ENCODE measurements at places on chromosomes 16 and 17.
A peak's percentile ranks its signal among the peaks of the same experiment; 100 is the strongest.

DNA sequence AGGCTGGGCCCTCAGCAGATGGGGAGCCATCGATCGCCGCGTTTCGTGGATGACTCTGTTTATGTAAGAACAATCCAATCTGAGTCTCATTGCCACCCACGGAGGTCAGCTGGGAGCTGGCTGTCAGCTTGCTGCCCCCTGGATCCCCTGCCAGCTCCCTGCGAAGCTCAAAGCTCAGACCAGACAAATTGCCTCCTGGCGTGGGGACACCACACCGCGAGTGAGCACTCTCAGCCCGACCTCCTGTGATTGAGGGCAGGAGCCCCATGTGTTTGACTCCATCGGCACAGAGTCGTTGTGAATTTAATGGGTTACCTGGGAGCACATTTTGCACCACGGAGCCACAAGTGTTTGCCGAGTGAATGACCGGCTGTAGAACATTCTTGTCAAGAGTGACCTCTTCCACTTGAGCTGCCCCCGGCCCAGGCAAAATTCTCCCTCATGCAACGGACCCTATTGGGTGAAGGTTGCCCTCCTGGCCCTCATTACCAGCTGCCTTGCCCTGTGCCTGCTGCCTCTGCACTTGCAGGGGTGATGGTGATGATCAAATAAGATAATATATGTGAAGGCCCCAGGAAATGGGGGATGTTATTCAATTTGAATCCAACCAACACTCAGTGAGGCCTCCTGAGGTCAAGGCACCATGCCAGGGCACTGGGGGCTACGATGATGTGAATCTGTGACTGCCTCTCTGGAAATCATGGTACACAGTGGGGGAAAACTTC lies 7.6 kb upstream of the GFAP start:
- DNase-seq = no peak

DNA sequence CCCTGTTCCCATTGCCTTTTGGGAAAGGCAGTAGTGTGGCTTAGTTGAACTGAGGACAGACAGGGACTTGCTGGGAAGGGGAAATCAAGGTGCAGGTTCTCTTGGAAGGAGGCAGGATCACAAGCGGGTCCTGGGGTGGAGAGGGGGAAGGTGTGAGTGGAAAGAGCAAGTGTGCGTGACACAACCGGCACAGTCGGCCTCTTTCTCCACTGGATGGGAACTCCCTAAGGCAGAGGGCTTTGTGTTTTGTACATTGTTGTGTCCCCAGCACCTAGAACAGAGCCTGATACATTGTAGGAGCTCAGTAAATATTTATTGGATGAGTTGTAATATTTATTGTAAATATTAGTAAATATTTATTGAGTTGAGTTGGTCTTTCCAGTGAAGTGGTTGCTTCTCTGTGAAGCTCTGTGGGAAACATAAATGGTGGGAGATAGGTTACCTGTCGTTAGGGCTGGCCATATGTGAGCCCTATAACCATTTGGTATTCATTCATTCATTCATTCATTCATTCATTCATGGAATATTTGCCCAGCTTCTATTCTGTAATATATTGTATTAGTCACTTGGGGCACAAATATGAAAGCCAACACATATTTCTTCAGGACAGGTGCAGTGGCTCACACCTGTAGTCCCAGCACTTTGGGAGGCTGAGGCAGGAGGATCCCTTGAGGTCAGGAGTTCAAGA lies 34.0 kb downstream of the SMARCE1 start:
- no peak for DNase-seq

DNA sequence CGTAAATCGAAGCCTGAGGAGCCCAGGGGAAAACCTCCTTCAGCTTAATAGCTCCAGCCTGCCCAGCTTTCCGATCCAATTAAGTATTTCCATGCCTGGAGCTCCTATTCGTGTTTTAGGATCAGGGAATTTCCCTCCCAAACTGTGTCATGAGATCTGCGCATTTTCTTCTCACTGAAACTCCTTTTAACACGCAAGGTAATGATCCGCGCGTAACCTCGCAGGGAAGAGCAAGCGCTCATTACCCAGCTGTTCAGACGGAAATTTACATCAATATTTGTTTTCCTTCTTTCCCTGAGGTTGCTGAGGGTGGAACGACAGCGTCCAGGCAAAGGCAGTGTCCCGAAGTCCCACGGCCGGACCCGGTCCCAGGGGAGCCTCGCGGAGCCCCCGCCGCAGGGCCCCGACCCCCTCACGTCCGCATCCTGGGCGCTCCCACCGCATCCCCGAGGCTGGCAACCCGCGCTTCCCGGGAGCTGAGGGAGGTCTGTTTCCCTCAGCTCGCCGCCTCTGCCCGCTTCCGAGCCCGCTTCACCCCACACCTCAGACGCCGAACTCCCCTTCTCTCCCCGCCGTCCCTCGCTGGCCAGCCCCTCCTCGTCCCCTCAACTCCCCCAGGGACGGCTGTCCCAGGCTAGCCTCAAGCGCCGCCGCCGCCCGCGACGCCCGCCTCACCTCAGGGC lies 415 bp downstream of the ABCA5 start:
- DNase-seq = no peak

DNA sequence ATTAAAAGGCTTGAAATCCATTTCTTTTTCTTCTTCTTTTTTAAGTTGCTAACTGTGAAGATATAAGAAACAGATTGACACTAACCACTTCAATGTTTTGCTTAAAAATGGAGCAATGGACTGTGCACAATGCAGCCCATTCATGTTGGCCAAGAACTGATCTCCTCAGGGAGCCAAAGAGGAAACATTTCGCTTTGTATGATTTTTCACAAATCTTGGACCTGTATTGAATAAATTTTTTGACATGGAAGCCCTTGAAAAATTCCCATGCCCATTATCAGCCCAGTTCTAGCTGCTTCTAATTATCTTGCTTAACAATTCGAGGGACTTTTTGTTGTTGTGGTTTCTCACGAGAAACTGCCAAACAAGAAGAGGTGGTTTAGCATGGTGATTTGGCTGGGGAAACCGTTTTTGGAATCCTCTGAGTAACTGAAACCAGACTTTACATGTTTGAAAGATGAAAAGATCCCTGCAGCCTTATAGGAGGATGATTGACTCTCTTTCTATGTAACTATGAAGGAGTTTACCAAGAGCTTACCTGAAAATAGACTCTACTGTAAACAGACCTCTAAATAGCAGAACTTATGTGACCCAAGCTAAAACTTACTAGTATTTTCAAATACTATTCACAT lies 1389.4 kb upstream of the GOT2 start:
- no peak for DNase-seq

- DNase-seq = no peak
Measured at GRCh38 chr16:17013038-17013437, 457.7 kb downstream of the XYLT1 start.

GRCh38 chr16:86382774-86383407 lies 127.4 kb upstream of the FOXF1 start:
- DNase-seq = no peak

DNA sequence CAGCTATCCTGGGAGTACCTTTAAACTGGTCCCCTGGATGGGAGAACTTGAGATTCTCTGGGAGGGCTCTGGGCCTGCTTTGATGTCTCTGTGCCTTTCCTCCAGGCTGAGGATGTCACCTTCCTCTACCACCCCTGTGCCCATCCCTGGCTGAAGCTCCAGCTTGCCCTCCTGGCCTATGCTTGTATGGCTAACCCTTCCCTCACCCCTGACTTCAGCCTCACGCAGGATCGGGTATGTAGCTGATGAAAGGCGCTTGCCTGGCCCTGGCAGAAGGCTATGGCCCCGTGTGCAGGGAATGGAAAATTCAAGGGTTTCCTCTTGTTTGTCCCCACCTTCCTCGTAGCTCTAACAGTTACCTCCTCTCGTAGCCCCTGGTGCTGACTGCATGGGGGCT lies 3.0 kb downstream of the TP53I13 start:
- DNase-seq = no peak

DNA sequence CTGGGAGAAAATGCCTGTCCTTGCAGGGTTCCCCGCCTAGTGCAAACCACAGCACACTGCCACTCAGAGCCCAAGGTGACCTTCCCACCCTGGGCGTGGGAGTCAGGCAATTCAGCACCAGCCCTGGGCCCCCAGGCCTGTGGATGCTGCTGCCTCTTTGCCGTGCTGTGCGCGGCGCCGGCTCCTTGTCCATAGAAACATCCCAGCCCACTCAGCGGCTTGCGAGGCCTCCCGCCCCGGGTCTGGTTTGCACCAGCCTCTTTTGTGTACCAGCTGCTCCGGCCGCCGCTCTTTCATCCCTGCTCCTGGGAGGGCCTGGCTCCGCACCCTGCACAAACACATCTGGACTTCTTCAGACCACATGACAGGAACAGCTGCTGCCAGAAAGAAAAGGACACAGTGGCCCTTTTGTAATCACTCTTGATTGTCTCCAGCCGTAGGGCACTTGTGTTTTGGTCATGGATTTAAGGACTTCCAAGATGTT lies 75.4 kb upstream of the SDK2 start:
- DNase-seq = peak; percentile 19

DNA sequence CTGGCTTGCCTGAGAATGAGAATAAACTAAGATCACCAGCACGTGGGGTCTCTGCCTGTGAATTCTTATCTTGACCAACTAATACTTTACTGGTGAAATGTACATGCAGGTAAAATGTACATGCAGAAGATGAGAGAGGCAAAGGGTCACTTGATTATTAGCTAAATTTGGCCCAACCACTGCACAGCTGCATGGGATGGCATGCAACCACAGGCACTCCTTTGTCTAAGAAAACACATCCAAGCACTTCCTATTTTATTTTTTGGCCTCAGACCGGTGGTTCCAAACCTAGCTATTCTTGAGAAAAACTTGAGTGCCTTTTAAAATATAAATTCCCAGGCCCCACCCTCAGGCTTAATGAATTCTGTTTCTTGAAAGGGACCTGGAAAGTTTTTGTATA lies 77.9 kb downstream of the SYCE1L start:
- no peak for DNase-seq

GRCh38 chr17:3983606-3984484 lies 19.6 kb upstream of the ATP2A3 start:
- DNase-seq = no peak

DNA sequence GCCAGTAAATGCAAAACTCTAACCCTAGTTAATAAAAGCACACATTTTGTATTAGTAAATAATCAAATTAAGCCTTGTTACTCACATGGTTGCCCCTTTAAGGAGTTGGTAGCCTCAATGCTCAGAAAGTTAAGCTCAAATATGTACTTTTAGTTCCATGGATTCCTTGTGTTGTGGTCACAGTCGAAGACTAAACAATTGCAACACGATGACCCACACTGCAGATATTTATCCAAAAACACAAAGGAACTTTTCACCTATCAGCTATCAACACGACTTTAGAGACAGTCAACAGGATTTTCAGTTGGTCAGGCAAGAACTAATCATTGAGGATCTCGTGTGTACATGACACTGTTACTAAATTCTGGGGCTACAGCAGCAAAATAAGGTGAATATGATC lies 47.4 kb upstream of the NUDT7 start:
- no peak for DNase-seq

- peak; percentile 64 for DNase-seq
Measured at GRCh38 chr16:4682084-4682591, 11.2 kb upstream of the NUDT16L1 start.

DNA sequence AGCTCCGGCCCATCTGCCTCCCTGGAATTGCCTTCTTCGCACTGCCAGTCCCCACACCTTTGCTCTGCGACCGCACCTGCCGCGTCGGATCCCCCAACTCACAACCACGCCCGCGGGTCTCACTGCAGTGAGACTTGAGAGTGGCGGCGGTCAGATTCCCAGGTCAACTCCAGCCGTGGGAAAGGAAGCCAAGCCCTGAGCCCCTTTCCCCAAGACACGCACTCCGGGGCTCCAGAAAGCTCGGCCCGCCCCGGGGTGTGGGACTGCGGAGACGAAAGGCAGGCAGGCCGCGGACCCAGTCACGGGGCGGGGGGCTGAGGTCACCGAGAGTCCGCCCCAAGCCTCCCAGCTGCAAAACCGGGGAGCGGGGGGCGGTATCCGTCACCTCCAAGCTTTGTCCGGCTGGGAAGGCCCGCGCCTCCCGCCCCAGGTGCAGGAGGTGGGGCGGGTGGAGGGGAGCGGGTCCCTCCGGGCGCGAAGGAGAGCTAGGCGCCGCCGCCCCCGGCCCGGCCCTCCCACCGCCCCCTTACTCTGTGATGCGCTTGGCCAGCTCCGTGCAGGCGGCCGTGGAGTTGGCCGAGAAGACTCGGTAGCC lies 615 bp downstream of the PRPSAP1 start:
- peak; percentile 50 for DNase-seq

DNA sequence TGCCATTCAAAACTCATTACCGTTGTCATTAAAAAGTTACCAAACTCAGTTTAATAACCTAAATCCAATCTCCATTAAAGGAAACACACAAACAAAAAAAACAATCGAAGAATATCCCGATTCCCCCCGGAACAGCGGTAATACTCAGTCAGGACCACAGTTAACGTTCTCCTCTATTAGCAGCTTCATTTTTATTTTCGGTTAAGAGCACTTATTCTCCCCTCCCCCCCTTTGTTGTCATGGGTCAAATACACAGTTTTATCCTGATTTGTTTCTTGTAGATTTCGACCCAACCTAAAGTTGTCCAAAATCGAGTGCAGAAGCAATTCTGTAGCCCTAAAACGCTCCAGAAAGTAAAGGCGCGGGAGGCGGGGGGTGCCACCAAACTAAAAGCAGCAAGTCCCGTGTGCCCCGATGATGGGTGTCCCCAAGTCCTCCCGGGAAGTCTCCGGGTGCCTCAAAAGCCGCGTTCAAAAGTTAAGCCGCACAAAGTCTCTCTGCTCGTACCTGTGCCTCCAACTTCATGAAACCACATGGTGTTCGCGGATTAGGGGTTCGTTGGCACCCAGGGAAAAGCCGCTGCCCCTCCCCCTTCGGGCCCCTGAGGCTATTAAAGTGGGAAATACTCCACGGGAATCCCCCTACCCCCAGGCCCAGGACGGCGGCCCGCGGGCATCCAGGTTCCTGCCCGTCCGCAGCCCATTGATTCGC lies 996 bp downstream of the SUMO2 start:
- no peak for DNase-seq
